ENCODE measurements at places on chromosomes 6 and 20.

DNA sequence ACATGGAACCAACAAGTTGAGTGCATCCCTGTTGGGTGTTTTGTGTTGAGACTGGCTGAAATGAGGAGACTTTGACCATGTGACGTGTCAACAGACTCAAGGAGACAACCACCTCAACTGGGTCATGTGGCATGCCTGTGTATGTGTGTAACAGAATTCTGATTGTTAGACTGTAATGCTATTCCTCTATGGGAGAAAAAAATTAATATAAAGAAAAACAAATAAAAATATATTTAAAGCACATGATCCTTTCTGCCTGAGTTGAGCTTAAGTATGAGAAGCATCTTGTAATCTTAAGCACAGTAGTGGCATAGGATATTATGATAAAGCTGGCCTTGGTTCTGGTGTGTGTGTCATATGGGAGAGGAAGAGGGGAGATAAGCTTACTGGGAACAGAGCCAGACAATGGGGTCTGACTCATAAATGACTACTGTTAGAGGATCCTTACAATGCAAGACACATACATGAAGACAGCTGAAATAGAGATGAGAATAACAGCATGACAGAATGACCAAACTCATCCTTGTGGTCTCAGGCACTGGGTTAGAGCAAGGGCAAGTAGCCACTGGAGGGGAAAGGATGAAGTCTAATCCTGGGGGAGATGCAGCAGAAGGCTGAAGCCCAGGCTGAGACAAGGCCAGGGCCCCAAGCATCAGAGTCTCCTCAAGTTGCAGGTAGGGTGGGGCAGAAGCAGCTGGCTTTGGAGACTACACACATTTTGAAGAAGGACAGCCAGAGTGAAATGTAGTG is 9.2 kb downstream of the TP53INP2 start:
- DNase-seq: peak; percentile 33

GRCh38 chr20:5088688-5089087 is 31.1 kb downstream of the PCNA start:
- DNase-seq: no peak

- DNase-seq: peak; percentile 28
Observed at GRCh38 chr6:43770372-43771209, 580 bp downstream of the VEGFA start.

DNA sequence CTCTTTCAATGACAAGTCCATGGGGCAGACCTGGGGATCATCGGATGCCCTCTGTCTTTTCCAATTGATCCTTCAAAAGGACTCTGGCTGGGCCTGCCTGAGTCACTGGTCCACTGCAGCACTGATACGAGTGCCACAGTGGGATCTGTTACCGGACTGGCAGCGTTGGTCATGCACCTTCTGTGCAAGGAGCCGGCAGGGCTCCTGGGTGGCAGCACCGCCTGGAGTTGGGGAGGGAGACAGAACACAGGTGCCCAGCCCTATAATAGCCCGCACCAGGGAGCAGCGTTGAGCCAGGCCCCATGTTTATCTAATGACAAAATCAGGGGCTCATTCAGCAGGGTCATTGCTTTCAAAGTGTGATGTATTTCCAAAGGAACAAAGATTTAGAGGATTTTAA is 64.2 kb upstream of the NXT1 start:
- no peak for DNase-seq

DNA sequence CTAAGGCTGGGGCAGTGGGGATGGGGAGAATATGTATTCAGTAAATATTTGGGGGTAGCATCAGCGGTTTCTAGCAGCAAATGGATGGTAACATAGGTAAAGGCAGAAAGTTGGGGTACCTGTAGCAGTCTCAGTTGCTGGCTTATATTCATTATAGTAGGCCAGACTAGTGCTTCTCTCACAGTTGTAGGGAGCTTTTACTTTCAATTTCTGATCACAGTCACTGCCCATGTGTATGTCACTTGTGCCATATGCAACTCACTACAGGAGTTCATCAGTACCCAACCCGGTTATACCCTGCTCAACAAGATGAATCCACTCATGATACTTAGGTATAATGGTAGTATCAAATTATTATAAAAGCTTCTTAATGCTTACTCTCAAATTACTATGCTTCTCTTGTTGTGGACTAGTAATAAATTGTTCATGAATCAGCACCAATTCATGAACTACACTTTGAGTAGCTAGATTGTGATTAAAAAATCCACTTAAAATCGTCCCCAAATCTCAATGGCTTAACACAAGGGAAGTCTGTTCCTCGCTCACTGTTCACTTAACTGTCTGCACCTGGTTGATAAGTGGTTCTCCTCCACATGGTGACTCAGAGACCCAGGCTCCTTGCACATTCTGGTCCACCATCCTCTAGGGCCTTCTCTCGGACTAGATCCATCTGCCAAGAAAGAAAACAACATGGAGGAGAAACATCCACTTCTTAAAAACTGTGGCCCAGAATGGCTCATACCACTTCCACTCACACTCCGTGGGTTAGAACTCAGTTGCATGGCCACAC is 31.3 kb upstream of the MYLIP start:
- no peak for DNase-seq

DNA sequence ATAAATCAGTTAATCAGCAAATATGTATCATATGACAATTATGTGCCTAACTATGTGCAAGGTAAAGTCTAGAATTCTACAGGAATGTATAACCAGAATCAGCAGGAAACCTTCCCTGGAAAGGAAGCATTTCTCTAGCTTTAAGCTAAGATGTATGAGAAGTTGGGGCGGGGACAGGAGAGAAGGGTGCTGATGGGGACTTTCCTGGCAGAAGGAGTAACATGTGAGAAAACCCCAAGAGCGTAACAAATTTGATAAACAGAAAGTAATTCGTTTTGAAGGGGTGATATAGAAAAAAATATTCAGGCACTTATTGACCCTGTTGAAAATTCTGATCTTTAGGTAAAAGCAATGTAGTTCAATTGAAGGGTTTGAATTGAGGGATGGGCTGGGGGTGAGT is 226.1 kb downstream of the KHDRBS2 start:
- DNase-seq: no peak

GRCh38 chr6:130293800-130294199 is 71.0 kb upstream of the SAMD3 start:
- DNase-seq: peak; percentile 75

DNA sequence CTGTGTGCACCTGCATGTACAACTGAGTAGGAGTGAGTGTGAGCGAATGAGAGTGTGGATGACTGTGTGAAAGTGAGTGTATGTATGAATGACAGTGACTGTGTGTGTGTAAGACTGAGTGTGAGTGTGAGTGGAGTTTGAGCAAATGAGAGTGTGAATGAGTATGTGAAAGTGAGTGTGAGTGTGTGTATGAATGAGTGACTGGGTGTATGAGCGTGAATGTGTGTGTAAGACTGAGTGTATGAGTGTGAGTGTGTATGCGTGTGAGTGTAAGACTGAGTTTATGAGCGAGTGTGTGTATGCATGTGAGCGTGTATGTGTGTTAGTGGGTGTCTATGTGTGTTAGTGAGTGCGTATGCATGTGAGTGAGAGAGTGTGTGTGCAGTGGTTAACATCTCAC is 220.8 kb downstream of the QKI start:
- DNase-seq: no peak

- peak; percentile 42 for DNase-seq
Observed at GRCh38 chr6:34027445-34027936, 118.4 kb downstream of the GRM4 start.

DNA sequence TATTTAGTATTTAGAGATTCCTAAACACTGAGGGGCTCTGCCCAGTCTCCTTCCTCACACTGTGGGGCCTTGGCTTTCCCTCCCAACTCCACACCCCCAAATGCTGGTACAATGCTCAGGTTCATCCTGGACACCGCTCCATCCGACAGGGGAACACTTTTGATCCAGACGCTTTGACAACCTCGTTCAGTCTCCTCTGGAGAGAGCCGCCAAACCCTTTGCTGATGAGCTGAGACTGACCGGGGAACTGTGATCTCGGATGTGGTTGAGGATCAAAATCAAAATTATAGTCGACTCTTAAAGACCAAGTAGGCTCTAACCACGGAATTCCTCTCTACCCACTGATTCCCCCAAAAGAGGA is 38.8 kb upstream of the HLA-E start:
- no peak for DNase-seq

DNA sequence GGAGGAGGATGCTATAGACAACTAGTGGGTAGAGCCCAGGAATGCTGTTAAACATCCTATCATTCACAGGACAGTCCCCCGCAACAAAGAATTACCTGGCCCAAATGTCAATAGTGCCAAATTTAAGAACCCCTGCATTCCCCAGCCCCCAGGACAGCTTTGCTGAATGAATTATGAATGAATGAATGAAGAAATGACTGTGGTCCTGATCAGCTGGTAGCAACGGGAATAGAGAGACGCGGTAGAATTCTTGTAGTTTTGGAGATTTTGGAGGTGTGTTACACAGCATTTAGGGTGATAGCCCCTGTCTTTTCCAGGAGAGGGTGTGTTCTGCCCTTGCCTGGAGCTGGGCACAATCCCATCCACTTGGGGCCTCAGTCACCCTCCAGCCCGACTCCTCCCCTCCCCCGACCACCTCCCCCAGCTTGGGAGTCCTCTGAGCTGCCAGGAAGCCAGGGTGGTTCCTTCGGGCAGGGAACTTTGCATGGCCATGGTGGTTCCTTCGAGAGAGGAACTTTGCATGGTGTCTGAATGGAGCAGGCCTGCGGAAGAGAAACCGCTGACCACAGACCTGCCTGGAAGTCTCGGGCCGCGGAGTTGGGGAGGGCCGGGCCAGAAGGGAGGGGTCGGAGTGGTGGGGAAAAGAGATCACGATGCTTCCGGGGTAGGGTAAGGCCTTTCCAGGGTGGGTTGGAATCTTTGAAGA is 1.0 kb upstream of the HCK start:
- DNase-seq: no peak

GRCh38 chr20:58478141-58478805 is 36.9 kb downstream of the APCDD1L start:
- no peak for DNase-seq

GRCh38 chr6:69265706-69266105 is 531.1 kb downstream of the LMBRD1 start:
- DNase-seq: peak; percentile 71

GRCh38 chr6:33578588-33579011 is 1.5 kb downstream of the BAK1 start:
- DNase-seq: no peak

GRCh38 chr20:60035-60918 is 27.2 kb upstream of the DEFB125 start:
- DNase-seq: no peak

- no peak for DNase-seq
Observed at GRCh38 chr20:56627122-56628014, 1.7 kb upstream of the TFAP2C start.

DNA sequence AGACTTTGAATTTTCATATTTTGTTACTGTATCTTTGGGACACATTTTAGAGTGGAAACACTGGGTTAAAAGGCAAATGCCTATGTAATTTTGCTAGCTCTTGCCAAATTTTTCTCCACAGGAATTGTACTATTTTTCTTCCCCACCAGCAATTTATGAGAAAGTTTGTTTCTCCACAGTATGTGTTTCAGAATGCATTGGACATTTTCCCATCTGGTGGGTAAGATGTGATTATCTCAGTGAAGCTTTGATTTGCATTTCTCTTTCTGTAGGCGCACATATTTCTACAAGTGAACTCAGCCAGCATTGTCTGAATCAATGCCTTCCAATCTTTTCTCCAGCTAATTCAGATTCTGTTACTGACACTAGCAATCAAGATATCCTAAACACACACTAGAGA is 157.8 kb downstream of the RCAN2 start:
- no peak for DNase-seq

- DNase-seq: no peak
Observed at GRCh38 chr6:34044945-34045595, 100.8 kb downstream of the GRM4 start.

DNA sequence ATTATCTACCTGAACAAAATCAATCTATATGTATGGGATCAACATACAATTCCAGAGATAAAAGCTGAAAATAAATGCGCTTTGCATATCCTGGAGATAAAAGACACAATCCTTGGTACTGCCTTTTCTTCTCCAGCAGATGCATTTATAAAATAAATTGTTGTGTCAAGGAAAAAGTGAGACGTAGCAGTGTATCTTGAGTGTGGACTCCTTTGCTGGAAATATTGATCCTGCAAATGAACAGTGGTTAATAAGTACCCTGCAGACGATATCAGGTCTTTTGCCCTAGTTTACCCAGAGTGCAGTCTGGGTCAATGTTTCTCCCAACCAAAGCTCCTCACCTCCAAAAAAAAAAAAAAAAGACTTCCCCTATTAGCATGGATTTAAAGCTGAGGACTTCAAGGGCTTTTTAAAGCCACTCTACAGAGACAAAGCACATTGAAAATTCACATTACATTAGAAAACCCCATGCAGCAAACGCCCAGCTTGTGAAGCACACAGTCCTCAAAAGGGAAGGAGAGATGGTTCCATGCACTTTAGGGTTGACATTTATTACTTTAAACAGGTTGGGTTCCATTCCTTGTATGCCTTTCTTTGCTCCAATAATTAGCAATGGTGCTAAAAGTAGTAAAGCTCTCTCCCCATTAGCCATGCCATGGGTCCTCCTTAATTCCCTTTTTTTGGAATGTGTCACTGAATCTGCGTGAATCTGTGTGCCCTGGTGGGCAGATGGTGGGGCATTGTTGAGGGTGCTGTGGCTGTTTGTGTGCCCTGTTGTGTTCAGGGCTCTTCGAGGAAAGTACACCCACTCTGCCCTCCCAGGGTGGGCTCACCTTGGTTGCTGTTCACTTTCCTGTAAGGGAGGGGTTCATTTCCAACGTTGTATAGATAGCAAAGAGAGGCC is 21.1 kb downstream of the FOXA2 start:
- DNase-seq: no peak

DNA sequence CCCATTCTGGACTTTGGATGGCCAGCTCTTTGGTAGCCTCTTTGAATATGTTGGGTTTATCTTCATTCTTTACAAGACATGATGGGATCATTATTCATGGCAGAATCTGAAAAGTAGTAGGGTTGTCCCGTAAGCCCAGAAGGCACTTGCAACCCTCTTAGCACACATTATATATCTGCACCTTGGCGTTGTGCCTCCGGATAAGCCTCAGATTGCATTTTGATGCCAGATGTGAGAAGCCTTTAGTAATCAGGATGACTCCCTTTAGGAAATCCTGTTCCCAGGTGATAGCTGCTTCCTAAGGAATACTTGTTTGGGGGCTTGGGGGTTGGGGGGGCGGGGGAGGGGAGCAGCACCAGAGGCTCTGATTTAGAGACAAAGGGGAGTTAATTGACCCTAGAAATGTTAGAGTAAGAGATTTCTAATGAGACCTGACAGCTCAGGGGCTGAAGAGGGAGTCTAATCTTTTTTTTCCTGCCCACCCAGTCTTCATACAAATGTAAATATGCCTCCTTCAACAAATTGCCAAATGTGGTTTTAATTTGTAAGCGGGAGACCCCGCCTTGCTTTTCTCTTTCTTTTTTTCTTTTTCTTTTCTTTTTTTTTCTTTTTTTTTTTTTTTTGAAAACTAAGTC is 55.1 kb downstream of the JAG1 start:
- DNase-seq: no peak

Data from trophoblast cell (in vitro differentiated cells and primary cell).